Mucosa of descending colon (tissue), 3 donors: ENCODE measurements at places on chromosomes 13 and 19.

DNA sequence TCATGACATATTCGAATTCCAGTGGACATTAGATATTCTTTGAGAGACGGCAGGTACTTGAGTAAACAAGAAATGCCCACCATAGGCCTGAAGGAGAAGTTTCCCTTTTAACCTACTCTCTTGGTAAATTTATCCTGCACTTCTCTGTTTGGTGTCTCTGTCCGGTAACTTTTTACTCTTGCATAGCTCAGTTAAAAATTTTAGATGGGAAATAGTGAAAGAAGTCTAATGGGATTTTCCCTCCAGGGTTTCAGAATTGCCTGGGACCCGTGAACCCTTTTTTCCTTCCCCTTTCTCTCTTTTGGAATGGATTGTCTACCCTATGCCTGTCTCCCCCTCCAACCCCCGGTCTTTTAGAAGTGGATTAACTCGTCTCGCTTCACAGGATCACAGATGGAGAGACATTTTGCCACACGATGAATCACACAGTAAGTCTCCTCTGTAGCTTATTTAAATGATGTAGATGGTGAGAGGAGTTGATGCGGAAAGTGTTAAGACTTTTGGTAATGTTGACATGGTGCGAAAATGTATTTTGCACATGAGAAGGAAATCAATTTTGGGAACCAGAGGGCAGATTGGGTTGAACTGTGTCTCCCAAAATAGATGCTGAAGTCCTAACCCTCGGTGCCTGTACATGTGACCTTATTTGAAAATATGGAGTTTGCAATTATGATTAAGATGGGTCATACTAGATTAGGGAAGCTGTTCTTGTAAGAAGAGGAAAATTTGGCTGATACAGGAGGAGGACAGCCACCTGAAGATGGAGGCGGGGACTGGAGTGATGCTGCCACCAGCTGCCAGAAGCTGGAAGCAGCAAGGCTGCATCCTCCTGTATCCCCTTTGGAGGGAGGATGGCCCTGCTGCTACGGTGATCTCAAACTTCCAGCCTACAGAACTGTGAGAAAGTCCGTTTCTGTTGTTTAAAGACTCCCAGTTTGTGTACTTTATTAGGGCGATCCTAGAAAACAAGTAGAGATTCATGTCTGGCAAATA, 711 bp upstream of the MIPEP start:
- no peak for DNase-seq

DNA sequence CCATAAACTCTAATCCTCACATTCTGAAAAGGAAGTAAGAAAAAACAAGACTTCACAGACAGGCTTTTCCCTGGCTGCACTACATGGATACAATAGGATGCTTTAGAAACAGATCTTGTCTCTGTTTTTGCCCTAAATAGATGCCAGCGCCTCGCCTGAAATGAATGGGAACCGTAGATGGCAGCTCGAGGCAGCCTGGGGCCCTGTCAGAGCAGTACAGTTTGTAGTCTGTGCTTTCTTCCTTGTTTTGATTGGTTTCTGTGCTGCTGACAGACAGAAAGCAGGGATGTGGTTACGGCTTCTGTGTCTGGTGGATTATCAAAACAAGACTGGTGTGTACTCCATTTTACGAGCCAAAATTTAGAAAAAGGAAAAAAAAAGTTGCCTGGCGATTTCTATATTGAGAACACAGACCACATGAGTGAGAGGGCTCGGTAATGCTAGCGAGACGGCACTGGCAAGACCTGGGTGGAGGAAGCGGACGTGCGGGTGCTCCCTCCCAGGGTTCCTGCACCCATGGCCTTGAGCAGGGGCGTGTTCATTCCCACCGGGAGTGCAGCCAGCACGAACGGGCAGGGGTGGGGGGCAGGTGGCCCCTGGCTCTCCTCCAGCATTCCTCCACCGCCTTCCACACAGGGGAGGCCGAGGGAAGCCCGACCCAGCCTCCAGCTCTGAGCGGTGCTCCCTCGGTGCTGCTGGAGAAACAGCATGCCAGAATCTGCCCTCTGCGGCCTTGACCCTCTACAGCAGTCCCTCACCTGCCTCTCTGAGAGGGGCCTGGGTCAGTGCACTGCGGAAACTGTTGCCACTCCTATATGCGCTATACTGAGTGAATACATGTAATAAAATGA, 37.6 kb upstream of the C1QTNF9 start:
- DNase-seq, result peak; percentile 66

DNA sequence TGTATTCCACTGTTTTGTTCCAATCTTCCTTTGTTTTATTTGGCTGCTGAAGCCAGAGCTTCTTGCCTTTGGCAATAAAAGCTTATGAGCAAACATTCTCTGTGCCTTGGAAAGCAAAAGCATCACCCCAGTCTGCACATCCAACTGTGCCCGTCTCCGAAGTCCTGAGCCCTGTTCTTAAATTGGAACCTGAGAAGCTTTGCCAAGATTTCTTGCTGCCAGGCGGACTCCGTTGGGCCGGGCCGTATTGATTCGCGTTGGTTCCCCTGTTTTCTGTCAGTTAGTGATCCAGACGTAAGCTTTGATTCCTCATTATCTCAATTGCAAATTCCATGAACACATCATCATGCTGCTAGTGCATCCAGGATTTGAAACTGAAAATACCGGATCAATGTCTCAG, 793.0 kb downstream of the OLFM4 start:
- no peak for DNase-seq

- peak; percentile 36 for DNase-seq
Observed at GRCh38 chr13:112956571-112957294, 12.3 kb upstream of the MCF2L start.

GRCh38 chr13:113413898-113414282, 39.4 kb downstream of the ADPRHL1 start:
- peak; percentile 54 for DNase-seq

GRCh38 chr13:91308299-91308698, 39.2 kb upstream of the MIR17HG start:
- DNase-seq, result no peak

DNA sequence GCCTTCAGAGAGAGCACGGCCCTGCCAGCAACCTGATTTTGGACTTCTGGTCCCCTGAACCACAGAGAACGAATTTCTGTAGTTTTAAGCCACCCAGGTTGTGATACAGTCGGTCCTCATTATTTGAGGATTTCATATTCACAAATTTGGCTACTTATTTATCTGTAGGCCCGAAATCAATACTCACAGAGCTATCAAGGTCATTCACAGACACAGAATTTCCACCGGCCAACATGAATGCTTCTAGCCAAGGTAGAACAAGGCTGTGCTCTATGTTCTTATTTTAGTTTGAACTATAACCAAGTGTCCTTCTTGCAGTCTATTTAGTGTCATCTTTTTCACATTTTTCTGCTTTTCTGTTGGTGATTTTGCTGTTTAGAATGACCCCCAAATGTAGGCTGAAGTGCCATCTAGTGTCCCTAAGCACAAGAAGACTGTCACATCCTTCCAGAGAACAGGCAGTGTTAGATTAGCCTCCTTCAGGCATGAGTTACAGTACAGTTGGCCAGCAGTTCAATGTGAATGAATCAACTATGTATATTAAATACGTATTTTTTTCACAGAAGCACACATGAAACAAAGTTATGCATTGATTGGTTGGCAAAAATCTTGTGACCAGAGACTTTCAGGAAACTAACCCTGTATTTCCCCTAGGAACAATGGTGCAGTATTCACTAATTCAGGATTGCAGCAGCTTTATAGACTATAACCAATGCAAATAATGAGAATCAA, 63.5 kb downstream of the C13orf42 start:
- DNase-seq, result no peak

DNA sequence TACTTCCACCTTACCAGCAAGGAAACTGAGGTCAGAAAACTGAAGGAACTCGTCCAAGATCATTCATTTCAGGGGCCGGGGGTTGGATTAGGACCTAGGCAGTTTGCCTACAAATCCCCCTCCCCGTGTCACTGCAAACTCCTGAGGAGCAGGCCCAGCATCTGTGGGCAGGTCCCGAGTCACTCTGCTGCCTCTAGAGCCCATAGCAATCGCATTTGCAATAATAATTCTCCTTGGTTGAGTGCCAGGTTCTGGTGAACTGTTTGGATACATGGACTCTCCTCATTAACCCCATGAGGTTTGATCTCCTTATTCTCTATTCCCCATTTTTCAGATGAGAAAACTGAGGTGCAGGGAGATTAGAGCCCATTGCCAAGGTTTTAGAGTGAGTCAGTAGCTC, 903 bp downstream of the PIN1 start:
- DNase-seq, result no peak

GRCh38 chr13:39510316-39510695, 92.7 kb downstream of the LHFPL6 start:
- no peak for DNase-seq
